ENCODE measurements at places on chromosomes 7 and 10.

- DNase-seq: peak; percentile 90
Measured at GRCh38 chr10:58919927-58920654, 256.4 kb upstream of the PHYHIPL start.

GRCh38 chr10:117537436-117537903 is 5.1 kb upstream of the EMX2 start:
- DNase-seq: no peak

GRCh38 chr7:40077849-40078248 is 56.6 kb downstream of the MPLKIP start:
- DNase-seq: no peak

- DNase-seq: no peak
Measured at GRCh38 chr7:25622695-25623094, 394.4 kb upstream of the NPVF start.
